Epithelial cell of umbilical artery (primary cell): ENCODE measurements at places on chromosomes 1 and 21. TPM values are rescaled to one million over a fixed set of nuclear protein-coding genes. Genes with fewer than 3 reads are reported as not detected.

Gene NBPF20
- total RNA-seq: 0.97 and 2.3 TPM in 2 replicates

Gene KCNJ9
- total RNA-seq: not detected in 2 replicates

Gene PIGP
- total RNA-seq: 2.9 and 4.7 TPM in 2 replicates

Gene HDGF
- 134 and 196 TPM in 2 replicates for total RNA-seq

Gene PDE9A
- total RNA-seq: 0.30 and 1.3 TPM in 2 replicates

Gene PKP1
- total RNA-seq: under 0.01 TPM in 1 of 2 replicates, not detected in the other

Gene MOB3C
- 7.1 and 12.3 TPM in 2 replicates for total RNA-seq

Gene DDX59
- total RNA-seq: 8.1 and 11.1 TPM in 2 replicates

Gene FAM110D
- 2.1 and 3.9 TPM in 2 replicates for total RNA-seq

Gene AMY1C
- not detected in 2 replicates for total RNA-seq

Gene APP
- 756 and 762 TPM in 2 replicates for total RNA-seq

Gene PSRC1
- 7.5 and 12.3 TPM in 2 replicates for total RNA-seq

Gene TMPRSS3
- total RNA-seq: not detected in 2 replicates

Gene PCBP3
- total RNA-seq: not detected in 2 replicates

Gene RNF186
- not detected in 2 replicates for total RNA-seq

Gene ELF3
- 0.30 and 0.32 TPM in 2 replicates for total RNA-seq

Gene RSPH1
- not detected in 2 replicates for total RNA-seq

Gene OR2T2
- total RNA-seq: not detected in 2 replicates

Gene OR2L3
- total RNA-seq: under 0.01 TPM in 1 of 2 replicates, not detected in the other

Gene FYB2
- total RNA-seq: not detected in 2 replicates

Gene LIN28A
- not detected in 2 replicates for total RNA-seq
